ENCODE measurements at places on chromosomes 11 and 22.

DNA sequence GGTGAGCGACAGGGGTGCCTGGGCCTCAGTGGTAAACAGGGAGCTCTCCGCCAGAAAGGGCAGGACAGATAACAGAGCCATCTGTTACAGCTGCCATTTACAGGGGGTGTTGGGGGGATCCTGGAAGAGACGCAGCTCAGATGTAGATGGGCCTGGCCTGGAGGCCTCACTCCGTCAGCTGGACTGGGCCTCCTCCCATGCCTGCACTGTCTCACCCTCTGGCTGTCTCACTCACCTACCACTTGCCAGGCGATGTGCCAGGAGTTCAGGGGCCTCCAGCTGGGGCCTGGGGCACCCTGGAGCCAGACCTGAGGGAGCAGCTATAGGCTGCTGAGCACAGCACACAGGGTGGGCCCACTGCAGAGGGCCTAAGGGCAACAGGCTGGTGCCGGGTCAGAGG, 16.3 kb upstream of the SUSD2 start:
- H3K4me1 ChIP-seq = peaks cover 2% of the 10 kb centered on the region
- peaks cover 23% of the 10 kb centered on the region for H3K36me3 ChIP-seq
- H3K27ac ChIP-seq = no peak overlapping the region
- no peak overlapping the region for H3K4me3 ChIP-seq

DNA sequence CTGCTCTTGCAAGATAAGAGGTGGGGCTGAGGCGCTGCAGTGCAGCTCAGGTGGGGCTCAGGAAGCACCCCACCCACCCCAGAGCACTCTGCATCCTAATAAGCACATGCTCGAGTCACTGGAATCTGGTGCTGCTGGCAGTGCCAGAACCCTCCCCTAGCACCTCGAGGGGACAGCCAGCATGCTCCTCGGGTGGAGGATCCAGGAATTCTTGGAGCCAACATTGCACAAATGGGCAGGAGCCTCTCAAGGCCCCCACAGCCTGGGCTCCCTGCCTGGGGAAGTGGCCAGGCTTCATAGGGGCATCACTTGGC, 27.5 kb upstream of the CABP7 start:
- H3K27ac ChIP-seq = no peak overlapping the region
- no peaks in the 10 kb centered on the region for H3K27me3 ChIP-seq
- DNase-seq = no peak

- H3K27me3 ChIP-seq = peaks cover 43% of the 10 kb centered on the region
- no peak within 1 kb of the TSS for H3K4me3 ChIP-seq
Observed at GRCh38 chr11:3644817-3645235, at the start of gene ART1. TSS of gene ART1 (plus strand) at chr11:3645128. CDS start at chr11:3659214, 14,086 bp downstream.

DNA sequence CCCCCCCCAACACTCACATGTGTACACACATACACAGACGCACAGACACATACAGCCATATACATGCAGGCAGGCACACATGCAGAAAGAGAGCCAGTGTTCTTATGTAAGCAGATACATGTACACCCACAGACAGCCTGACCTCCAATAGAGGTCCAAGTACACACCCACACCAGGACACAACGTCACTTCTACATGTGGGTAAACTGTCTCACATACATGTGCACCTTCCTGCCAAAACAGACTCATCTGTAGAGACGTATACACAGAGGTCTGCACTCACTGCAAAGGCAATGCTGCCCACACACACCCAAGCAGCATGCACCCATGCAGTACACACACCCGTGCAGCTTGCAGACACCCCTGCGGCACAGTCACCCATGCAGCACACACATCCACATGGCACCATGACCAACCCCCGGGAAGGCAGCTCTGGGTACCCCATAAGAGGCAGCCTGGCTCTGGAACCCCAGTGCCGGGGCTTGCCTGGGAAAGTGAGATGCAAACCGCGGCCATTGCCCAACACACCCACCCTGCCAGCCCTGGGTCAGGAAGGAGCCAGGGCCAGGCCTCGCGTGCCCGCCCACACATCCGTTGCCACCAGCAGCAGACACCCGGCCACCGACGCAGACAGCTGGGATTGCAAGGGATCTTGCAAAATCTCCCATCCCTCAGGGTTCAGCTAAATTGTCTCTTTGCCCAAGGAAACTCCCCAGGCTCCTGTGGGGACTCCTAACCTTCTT, 10.1 kb downstream of the CASTOR1 start:
- H3K27ac ChIP-seq = peak overlapping the region; percentile 49
- no peaks in the 10 kb centered on the region for H3K27me3 ChIP-seq
- DNase-seq = no peak
- peaks cover 42% of the 10 kb centered on the region for H3K36me3 ChIP-seq

DNA sequence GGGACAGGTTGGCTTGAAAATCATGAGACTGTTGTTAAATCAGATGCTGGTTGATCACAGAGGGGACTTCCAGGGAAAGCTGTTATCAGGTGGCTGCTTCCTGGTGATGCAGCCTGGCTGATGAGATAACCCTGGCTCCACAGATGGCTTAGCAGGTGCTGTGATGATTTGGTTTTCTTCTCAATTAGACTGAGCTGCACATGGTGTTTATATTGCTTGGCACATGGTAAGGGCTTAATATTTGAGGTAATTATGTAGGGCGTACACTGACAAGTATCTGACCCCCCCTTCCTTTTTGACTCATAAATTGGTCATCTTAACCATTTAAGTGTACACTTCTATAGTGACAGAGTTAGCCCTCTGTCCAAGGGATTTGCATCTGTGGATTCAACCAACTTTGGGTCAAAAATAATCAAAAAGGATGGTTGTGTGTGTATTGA, 7.0 kb downstream of the RPS3 start:
- no peaks in the 10 kb centered on the region for H3K27me3 ChIP-seq
- peaks cover 60% of the 10 kb centered on the region for H3K36me3 ChIP-seq
- DNase-seq = no peak
- H3K4me1 ChIP-seq = peaks cover 35% of the 10 kb centered on the region
- no peak overlapping the region for H3K27ac ChIP-seq

DNA sequence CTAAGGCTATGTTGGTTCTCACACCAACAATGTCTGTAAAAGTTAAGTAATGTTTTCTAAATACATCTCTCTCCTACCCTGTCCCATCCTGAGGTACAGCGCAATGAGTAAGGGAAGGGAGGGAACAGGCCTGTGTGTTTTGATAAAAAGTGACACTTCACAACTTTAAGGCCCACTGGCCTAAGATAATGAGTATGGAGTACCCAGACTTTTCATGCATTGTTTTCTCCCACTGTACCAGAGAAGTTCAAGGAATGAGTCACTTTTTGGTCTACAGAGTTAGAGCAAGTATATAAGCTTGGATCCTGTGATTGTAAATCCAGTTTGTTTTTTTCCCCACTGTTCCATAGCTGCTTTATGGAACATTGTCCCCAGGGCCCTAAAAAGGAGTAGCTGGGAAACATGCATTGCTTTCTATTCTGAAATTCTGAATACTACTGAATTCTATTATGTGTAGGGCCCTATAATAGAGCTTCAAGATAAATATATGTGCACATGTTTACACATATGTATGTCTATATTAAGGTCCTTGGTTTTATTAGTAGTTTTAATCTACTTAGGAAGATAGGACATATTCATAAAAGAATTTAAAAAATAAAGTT, 29.8 kb downstream of the KCNE3 start:
- H3K4me1 ChIP-seq = no peaks in the 10 kb centered on the region
- no peak for DNase-seq
- no peaks in the 10 kb centered on the region for H3K27me3 ChIP-seq
- H3K4me3 ChIP-seq = no peak overlapping the region

GRCh38 chr11:65851083-65851579, 6.8 kb downstream of the CFL1 start:
- H3K4me3 ChIP-seq = no peak overlapping the region
- no peak overlapping the region for H3K27ac ChIP-seq
- H3K4me1 ChIP-seq = peaks cover 21% of the 10 kb centered on the region
- peaks cover 56% of the 10 kb centered on the region for H3K36me3 ChIP-seq
- DNase-seq = no peak

DNA sequence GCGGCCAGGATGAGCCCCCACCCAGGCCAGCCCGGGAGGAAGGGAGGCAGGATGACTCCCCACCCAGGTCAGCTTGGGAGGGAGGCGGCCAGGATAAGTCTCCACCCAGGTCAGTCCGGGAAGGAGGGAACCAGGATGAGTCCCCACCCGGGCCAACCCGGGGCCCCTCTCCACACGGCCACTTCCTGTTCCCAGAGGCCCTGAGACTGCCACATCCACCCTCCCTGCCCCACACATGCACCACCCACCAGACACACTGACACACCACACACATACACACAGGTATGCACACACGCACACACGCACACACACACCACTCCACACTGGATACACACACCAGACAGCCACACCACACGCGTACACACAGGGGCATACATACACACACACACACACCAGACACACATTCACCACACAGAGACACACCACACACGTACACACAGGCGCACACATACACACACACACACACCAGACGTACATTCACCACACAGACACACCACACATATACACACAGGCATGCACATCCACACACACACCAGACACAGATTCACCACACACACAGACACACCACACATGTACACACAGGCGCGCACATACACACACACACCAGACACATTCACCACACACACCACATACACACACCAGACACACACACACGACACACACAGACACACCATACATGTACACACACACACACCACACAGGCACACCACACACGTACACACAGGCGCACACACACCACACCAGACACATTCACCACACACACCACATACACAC, 84.9 kb upstream of the PRR5 start:
- H3K36me3 ChIP-seq = no peaks in the 10 kb centered on the region
- H3K4me3 ChIP-seq = no peak overlapping the region
- no peaks in the 10 kb centered on the region for H3K27me3 ChIP-seq
- DNase-seq = no peak
- H3K27ac ChIP-seq = no peak overlapping the region

- H3K36me3 ChIP-seq = no peaks in the 10 kb centered on the region
- H3K4me3 ChIP-seq = no peak overlapping the region
- H3K4me1 ChIP-seq = no peaks in the 10 kb centered on the region
- no peak overlapping the region for H3K27ac ChIP-seq
Observed at GRCh38 chr22:28607795-28608194, 71.8 kb downstream of the TTC28 start.

- peaks cover 11% of the 10 kb centered on the region for H3K4me1 ChIP-seq
- no peak overlapping the region for H3K4me3 ChIP-seq
- peaks cover 40% of the 10 kb centered on the region for H3K27me3 ChIP-seq
Observed at GRCh38 chr11:57641011-57641807, 8.5 kb downstream of the YPEL4 start.

DNA sequence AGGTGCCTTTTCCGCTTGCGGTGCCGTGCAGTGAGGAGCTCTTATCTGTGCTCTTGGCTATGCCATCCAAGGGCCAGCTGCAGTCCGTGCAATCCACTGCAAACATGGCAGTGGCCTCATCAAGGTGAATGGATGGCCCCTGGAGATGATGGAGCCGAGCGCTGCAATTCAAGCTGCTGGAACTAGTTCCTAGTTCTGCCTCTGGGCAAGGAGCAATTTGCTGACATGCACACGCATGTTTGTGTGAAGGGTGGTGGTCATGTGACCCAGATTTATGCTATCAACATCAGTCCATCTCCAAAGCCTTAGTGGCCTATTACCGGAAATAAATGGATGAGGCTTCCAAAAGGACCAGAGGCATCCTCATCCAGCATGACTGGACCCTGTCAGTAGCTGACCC, 3.1 kb upstream of the EHD1 start:
- peak overlapping the region; percentile 96 for H3K4me3 ChIP-seq
- H3K27ac ChIP-seq = no peak overlapping the region
- no peak for DNase-seq
- H3K27me3 ChIP-seq = no peaks in the 10 kb centered on the region

- no peaks in the 10 kb centered on the region for H3K4me1 ChIP-seq
- H3K27me3 ChIP-seq = no peaks in the 10 kb centered on the region
- H3K27ac ChIP-seq = no peak overlapping the region
- no peak for DNase-seq
- no peaks in the 10 kb centered on the region for H3K36me3 ChIP-seq
Observed at GRCh38 chr11:86360775-86361395, 13.8 kb upstream of the CCDC81 start.

DNA sequence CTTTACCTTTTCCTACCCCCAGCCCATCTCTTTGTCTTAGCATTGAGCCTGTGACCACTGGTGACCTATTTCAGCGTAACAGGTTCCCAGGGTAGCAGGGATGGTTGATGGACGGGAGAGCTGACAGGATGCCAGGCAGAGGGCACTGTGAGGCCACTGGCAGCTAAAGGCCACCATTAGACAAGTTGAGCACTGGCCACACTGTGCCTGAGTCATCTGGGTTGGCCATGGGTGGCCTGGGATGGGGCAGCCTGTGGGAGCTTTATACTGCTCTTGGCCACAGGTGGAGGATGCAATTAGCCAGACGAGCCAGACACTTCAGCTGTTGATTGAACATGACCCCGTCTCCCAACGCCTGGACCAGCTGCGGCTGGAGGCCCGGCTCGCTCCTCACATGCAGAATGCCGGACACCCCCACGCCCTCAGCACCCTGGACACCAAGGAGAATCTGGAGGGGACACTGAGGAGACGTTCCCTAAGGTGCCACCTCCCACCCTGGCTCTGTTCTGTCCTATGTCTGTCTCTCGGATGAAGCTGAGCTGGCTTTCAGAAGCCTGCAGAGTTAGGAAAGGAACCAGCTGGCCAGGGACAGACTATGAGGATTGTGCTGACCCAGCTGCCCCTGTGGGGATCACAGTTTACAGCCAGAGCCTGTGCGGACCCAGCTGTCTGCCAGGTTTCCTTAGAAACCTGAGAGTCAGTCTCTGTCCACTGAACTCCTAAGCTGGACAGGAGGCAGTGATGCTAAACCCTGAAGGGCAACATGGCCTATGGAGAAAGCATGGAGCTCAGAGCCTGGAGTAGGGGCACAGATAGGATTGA, 29.8 kb downstream of the PIK3IP1 start:
- no peaks in the 10 kb centered on the region for H3K4me1 ChIP-seq
- H3K27ac ChIP-seq = peak overlapping the region; percentile 34
- no peak overlapping the region for H3K4me3 ChIP-seq
- peaks cover 43% of the 10 kb centered on the region for H3K36me3 ChIP-seq
- DNase-seq = no peak

- no peak for DNase-seq
- peaks cover 2% of the 10 kb centered on the region for H3K27me3 ChIP-seq
- no peak overlapping the region for H3K4me3 ChIP-seq
- no peak overlapping the region for H3K27ac ChIP-seq
Observed at GRCh38 chr11:120548682-120549209, 37.2 kb downstream of the GRIK4 start.

DNA sequence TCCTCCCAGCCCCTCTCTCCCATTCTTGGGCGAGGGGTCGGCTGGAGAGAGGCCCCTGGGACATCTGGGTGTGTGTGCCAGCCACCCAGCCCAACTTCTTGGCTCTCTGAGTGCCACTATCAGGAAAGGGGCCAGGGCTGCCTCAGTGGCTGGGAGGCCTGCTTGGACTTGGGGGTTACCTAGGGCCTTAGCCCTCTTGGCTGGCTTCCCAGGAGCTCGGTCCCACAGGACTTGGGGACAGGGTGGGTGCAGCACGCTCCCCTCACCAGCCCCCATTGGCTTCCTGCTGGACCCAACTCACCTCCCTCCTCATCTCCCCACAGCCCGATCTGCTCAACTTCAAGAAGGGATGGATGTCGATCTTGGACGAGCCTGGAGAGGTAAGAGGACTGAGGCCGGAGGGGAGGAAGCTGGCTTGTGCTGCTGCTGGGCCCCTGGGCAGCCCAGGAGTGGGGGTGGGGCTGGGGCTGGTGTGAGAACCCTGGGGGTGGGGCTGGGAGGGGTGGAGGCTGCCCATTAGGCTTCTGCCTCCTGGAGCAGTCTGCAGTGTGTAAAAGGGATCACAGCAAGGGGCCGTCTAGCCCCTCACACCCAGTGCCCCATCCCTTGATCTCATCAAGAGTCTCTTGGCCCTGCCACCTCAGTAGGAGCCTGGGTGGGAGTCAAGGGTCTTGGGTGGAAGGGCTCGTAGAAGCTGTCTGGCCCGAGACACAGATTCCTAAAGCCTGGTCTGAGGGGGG, 54.8 kb downstream of the TRIOBP start:
- no peaks in the 10 kb centered on the region for H3K27me3 ChIP-seq
- H3K4me3 ChIP-seq = no peak overlapping the region
- peaks cover 7% of the 10 kb centered on the region for H3K4me1 ChIP-seq
- H3K36me3 ChIP-seq = peaks cover 7% of the 10 kb centered on the region
- H3K27ac ChIP-seq = no peak overlapping the region
- DNase-seq = no peak
